ENCODE measurements at places on chromosomes 7 and 10.

DNA sequence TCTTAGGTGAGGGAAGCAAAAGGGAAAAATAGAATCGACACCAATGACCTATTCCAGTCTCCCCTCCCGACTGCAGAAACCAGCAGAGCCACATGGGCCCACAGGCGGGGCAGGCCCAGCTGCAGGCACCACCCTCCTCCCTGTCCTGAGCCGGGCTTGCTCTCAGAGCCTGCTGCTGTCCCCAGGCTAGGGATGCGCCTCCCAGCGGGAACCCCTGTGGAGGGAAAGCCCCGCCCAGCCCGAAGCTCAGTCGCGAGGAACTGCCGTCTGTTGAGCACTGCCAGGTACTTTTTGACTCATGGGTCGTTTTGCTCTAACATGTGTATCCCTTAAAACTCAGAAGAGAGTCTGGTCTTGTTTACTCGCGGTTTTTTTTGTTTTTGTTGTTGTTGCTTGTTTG is 124.5 kb upstream of the RET start:
- no peak for DNase-seq

DNA sequence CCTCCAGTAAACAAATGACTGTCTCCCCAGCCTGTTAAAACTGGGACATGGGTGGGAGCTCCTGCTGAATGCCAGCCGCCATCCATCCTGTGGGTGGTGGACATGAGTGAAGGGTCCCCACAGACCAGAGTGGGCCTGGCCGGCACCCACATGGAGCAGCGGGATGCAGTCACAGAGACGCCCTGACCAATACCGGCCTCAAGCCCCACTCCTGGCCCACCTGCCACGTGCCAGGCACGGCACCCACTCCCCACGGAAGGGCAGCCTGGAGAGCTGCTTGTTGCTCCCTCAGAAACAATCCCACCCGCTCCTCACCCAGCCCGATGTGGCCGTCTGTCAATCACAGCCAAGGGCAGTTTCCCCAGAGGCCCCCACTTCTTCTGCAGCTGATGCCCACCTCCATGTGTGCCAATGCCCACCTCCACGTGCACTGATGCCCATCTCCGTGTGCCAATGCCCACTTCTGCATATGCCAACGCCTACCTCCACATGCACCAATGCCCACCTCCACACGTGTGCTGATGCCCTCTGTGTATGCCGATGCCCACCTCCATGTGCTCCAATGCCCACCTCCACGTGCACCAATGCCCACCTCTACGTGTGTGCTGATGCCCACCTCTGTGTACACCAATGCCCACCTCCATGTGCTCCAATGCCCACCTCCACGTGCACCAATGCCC is 42.8 kb upstream of the DNAAF5 start:
- DNase-seq = no peak

DNA sequence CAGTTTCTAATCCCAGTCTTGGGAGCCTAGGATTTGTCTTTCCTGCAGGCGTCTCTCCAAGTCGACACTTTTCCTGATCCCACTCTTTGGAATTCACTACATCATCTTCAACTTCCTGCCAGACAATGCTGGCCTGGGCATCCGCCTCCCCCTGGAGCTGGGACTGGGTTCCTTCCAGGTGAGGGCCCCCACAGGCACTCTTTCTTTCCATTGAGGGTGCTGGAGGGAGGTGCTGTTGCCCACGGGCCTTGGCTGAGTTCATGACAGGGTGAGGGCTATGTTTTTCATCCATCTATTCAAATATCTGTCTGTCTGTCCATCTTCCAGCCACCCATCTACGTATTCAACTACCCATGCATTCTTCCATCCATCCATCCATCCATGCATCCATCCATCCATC is 12.6 kb downstream of the GHRHR start:
- DNase-seq = no peak

DNA sequence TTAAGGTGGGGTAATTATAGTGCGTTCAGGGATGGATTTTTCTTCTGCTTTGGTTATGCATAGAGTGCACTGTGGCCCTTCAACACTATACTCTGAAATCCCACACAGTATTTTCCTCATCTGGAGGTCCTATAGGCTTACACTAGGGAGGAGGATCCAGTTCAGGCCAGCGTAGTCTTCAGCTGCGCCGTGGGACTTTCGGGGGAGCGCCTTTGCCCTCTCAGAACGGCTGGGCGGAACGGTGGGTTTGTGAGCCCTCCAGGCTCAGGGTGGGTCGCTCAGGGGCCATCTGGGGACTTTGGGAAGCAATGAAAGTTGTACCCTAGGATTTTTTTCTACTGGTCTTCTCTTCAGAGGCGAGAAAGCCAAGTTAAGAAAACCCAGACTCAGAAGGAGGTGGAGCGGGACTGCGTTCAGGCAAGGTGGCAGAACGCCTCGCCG is 652 bp upstream of the VPS26A start:
- DNase-seq = no peak

DNA sequence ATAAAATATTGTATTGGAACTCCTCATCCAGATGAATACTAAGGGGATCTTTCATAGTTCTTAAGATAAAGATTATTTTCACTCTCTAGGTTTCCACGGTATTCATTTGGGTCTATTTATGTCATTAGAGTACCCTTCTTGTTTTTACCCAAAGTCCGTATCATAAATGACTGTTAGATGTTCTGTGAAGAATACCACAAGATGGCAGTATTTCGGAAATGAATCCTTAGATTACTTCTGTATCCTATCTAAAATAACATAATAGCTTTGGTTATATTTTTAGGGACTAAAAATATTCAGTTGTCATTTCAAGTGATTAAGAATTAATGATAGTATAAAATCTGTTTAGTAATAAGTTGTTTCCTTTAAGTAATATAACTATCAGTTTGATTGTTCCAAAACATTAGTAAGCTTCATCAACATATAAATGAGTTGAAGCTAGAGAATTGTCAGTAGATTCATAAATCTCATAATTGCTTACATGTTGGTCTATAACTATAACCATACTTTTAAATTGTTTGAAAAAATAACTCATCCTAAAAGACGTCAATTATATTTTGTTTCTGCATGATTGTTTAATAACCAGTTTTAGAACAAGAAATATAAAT is 337.5 kb upstream of the KCND2 start:
- peak; percentile 39 for DNase-seq

DNA sequence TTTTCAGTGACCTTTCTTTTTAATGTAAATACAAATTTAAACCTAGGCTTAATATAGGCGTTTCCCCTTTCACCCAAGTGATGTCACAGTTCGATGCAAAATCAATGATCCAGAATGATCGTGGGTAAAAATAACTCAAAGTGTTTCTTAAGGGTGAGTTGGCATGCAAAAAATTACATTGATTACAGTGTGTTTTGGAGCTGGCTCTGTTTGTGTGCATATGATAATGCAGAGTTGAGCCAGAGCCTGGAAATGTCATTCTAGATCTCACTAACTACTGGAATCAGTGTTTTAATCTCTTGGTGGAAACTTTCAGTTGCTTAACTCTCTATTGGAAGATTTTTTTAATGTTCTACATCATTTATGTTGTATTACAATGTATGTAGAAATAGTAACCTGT is 72.5 kb upstream of the MXI1 start:
- no peak for DNase-seq

DNA sequence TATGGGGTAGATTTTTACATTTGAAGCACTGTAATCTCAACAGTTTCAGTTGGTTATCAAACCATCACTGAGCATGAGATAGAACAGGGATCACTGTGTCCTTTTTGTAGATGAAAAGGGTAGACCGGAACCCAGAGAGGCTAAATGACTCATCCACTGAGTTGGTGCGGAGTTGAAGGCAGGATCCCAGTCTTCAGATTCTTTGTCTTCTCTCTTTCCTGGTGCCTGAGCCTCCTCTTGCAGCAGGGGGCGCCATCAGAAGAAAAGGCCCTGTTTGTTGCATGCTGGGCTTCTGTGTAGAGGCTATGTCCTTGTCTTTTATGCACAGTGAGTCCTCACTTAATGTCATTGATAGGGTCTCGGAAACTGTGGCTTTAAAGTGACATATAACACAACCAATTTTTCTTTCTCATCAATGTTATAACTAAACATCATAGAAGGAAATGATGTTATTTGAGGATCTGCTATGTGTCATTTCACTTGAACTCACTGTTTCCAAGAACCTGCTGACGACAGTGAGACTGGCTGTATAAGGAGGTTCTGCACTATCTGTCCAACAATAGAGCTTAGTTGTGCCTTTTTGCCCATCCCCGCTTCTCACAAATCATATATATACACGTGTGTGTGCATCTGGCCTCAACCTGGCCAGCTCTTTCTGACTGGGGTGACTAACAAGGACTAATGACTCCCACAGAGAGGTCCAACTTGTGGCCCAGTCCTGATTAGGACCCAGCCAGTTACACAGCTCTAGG is 14.3 kb downstream of the ZNF282 start:
- DNase-seq = peak; percentile 66

DNA sequence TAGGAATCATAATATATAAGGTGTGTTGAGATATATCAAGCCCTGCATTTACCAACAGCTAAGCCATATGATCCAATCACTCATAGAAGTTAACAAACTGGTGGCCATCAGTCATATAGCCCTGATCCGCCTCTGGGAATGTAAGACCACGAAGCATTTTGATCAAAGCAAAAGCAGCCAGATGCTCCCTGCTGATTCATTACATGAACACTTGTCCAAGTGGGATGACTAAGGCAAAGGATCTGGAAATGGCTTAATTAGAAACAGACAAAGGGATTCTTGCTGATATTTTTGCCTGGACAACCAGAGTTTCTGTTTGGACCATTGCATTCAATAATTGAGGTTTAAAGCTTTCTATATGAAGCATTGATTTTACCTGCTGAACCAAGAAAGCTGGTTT is 535.5 kb downstream of the GPAM start:
- DNase-seq = no peak

GRCh38 chr10:31759799-31760626 is 168.6 kb downstream of the ARHGAP12 start:
- peak; percentile 97 for DNase-seq

- no peak for DNase-seq
Measured at GRCh38 chr10:83333566-83333965, 805.7 kb upstream of the GHITM start.

DNA sequence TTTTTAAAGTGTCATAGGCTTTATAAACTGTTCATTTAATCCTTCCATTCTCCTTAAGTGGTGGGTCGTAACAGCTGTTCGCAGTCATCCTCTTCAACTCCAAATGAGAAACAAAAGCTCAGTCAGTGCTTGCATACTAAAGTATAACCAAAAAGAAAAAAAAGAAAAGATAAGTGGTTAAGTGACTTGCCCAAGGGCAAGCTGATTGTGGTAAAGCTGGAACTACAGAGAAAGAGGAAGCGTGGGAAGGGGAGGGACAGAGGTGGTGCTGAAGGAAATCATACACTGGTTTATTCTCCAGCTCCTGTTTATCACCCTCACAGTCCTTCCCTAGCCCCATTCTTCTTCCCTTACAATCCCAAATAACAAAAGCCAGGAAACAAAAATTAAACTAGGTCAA is 29.6 kb downstream of the IDE start:
- peak; percentile 63 for DNase-seq

DNA sequence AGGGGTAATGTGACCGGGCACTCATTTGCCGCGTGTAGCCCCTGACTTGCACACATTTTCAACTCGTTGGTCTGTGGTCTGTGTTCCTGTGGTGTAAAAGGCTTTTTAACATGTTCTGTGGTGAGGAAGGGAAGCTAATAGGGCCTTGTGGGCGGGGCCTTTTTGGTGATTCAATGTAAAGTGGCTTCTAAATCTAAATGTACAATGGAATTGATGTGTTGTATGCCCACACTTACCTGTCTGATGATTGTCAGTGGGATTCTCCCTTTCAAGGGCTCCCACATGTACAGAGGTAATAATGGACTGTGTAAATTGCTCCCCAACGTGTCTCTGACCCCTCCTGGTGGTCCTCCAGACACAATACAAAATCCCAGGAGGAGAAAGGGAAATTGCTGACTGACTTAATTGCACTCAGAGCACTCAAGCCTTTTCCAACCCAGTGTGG is 43.1 kb upstream of the GATAD1 start:
- DNase-seq = peak; percentile 28

DNA sequence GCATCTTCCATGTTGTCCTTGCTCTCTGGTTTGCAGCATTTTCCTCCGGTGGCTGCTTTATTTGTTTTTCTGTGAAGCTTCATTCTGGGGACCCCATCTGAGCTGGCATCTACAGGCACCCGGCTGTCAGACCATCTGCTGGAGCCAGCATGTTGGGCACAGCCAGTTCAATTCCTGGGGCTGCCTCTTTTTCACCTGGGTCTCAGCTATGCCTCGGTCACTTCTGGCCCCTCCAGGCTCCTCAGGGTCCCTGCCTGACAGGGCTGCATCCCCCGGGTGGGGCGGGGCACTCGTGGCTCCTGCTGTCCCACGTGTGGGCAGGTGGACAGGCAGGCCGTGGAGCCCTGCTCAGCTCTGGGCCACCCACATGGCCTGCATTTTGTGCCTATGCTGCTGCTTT is 8.1 kb downstream of the SCART1 start:
- no peak for DNase-seq

GRCh38 chr10:48671914-48672595 is 12.6 kb upstream of the WDFY4 start:
- DNase-seq = no peak

GRCh38 chr10:10600004-10600403 is 417.7 kb upstream of the CELF2 start:
- no peak for DNase-seq

GRCh38 chr7:107115762-107116540 is 52.9 kb upstream of the HBP1 start:
- DNase-seq = peak; percentile 29

- DNase-seq = no peak
Measured at GRCh38 chr10:47326306-47326926, 4.2 kb downstream of the GDF2 start.

GRCh38 chr7:72223351-72223750 is 188.8 kb downstream of the CALN1 start:
- DNase-seq = no peak
